Ovary (tissue), 10 donors: ENCODE measurements at places on chromosomes 4 and X. TPM values are rescaled to one million over a fixed set of nuclear protein-coding genes. Genes with fewer than 3 reads are reported as not detected.

The DOK7 gene
- not detected for polyA plus RNA-seq

The CT47B1 gene
- polyA plus RNA-seq = not detected

The XIAP gene
- polyA plus RNA-seq = 18.4 TPM

The PPBP gene
- polyA plus RNA-seq = not detected

DNA sequence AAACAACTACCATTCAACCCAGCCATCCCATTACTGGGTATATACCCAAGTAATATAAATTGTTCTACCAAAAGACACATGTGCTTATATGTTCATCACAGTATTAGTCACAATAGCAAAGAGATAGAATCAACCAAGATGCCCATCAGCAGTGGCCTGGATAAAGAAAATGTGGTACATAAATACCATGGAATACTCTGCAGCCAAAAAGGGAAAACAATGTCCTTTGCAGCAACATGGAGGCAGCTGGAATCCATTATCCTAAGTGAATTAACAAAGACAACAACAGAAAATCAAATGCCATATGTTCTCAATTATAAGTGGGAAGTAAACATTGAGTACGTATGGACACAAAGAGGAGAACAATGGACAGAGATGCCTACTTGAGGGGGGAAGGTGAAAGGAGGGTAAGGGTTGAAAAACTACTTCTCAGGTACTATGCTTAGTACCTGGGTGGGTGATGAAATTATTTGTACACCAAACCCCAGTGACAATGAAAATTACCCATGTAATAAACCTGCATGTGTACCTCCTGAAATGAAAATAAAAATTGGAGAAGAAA is 632.1 kb upstream of the AADAT start:
- no peak for DNase-seq

The MAGEC3 gene
- 0.32 TPM for polyA plus RNA-seq

GRCh38 chr4:157012296-157012695 is 40.7 kb upstream of the PDGFC start:
- no peak for DNase-seq
